ENCODE measurements at places on chromosomes 3 and 15. TPM values are rescaled to one million over a fixed set of nuclear protein-coding genes. Genes with fewer than 3 reads are reported as not detected.

PEX11A gene
- 4.3 TPM for total RNA-seq

PAQR9 gene
- total RNA-seq, result not detected

DNAH1 gene
- 0.74 TPM for total RNA-seq

SPINK8 gene
- total RNA-seq, result not detected

CATSPER2 gene
- total RNA-seq, result 2.3 TPM

MLF1 gene
- total RNA-seq, result 34.9 TPM

Data from Daoy (cell line).